ENCODE measurements at places on chromosomes 12 and 14.

DNA sequence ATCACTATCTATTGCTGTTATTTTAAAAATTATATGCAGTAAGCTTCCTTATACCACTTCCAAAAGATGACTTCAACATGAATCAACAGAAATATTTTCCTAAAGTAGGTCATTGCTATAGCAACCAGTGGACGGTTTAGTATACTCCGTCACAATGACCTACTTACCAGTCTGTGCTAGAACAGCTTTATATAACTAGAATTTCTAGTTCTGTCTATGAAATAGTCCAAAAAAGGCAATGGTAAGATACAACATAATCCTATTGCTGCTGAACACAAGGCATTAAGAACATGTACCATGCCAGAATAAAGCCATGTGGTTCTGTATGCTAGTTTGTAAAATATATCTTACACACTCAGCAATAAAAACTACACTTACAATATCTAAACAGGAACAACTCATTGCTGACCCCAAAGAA lies 40.7 kb upstream of the MTERF2 start:
- DNase-seq, result peak; percentile 84

DNA sequence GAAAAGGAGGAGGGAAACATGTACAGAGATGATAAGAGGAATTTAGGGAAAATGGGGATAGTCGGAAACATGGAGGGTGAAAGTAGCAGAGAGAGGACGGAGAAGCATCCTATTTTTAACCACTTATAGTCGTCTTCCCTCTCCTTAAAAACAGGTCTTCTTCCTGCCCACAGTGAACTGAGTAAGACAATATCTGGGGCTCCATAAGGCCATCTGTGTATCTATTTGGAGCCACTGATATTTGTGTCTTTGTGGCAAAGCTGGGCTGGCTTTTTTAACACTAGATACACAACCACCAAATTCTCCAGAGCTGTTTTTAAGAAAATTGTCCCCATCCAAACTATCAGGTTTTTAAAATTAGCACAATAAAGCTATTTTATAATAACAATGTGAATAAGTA lies 109.5 kb upstream of the RAP1B start:
- no peak for DNase-seq

DNA sequence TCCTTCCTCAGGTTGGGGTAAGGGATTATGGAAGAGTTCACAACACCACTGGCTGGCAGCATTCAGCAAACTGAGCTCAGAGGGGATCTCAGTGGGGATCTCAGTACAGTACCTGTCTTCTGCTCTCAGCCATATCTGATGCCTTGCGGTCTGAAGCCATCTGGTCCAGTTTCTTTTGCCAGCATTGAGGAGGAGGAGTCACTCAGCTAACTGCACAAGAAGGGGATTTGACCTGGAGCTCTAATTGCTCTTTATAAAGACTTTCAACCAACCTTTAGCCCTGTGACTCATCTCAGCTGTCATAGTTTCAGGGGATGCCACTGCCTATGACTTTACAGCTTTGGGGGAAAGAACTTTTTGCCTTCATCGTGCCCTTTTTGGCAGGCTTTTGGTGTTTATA lies 44.9 kb downstream of the JKAMP start:
- no peak for DNase-seq

DNA sequence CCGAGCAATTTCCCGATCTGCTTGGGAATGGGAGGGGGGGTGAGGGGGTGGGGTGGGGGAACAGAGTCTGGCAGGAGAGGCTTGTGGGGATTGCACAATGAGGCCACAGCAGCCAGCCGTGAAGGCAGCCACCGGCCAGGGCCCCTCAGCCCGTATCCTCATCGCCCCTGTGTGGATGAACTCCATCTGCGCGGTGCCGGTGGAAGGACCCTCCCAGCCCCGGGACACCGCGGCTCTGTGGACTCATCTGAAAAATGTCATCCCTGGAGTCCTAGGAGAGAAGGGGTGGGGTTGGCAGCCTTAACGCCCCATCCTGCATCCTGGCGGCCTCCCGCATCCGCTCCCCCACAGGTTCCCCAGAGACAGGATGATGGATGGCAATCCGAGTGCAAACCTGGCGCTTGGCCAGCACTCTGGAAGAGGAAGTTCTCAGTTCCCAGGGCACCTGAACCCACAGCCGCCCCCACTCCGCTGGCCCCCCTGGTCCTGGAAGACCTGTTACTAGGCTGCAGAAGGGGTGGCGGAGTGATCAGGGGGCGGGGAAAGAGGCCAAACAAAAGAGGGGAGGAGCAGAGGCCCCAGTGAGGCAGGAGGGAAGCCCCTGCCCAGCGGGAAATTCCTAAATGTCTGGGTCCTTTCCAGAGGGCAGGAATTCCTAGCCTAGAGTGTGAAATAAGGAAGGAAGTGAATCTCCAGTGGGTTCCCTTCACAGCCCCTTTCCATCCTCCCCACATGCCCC lies 1.2 kb upstream of the TNFAIP2 start:
- no peak for DNase-seq

DNA sequence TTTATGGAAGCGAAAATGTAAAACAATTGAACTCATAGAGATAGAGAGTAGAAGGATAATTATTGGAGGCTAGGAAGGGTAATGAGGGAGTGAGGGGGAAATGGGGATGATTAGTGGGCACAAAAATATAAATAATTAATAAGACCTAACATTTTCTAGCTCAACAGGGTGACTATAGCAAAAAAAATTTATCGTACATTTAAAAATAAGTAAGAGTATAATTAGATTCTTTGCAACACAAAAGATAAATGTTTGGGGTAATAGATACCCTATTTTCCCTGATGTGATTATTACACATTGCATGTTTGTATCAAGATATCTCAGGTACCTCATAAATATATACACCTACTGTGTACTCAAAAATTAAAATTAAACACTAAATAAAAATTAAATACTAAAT lies 1070.0 kb downstream of the LRFN5 start:
- DNase-seq, result no peak

Data from CD4-positive, alpha-beta T cell treated with Interleukin-2 at 100 ng/mL for 4 hours (primary cell).